ENCODE measurements at places on chromosomes 2 and 18.

- no peak overlapping the region for H3K4me3 ChIP-seq
- DNase-seq, result no peak
Measured at GRCh38 chr2:168416555-168416954, 39.5 kb upstream of the CERS6 start.

GRCh38 chr2:55019526-55020258 lies 30.6 kb downstream of the RTN4 start:
- H3K27ac ChIP-seq, result peak overlapping the region; percentile 21
- H3K4me1 ChIP-seq, result peaks cover 54% of the 10 kb centered on the region
- no peak for DNase-seq
- no peaks in the 10 kb centered on the region for H3K27me3 ChIP-seq
- no peaks in the 10 kb centered on the region for H3K36me3 ChIP-seq

GRCh38 chr2:68811364-68811763 lies 59.8 kb downstream of the BMP10 start:
- no peak for DNase-seq
- H3K27ac ChIP-seq, result no peak overlapping the region
- H3K4me1 ChIP-seq, result peaks cover 27% of the 10 kb centered on the region
- H3K36me3 ChIP-seq, result peaks cover 53% of the 10 kb centered on the region
- no peaks in the 10 kb centered on the region for H3K27me3 ChIP-seq

- no peaks in the 10 kb centered on the region for H3K4me1 ChIP-seq
- DNase-seq, result no peak
- no peaks in the 10 kb centered on the region for H3K27me3 ChIP-seq
- no peaks in the 10 kb centered on the region for H3K36me3 ChIP-seq
Measured at GRCh38 chr2:180370511-180371205, 363.6 kb upstream of the CWC22 start.

DNA sequence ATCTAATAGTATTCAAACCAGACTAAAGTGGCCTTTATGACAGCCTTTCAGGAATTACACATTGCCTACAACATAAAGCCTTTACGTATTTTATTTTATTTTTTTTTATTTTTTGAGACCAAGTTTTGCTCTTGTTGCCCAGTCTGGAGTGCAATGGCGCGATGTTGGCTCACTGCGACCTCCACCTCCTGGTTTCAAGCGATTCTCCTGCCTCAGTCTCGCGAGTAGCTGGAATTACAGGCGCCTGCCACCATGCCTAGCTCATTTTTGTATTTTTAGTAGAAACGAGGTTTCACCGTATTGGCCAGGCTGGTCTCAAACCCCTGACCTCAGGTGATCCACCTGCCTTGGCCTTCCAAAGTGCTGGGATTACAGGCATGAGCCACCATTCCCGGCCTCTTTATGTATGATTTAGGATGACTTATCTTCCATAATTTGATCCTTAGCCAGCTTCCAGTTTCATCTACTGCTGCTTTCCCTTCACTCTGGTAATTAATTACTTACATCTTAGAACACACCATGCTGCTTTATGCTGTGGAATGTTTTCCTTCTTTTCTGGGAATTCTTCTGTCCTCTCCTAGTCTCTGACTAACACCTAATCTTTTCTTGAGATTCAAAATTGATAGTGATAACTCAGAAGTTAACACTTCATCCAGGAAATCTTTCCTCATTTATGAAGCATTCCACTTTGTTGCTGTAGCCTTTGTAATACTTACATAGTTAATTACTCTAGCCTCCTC lies 2.6 kb downstream of the USP14 start:
- peaks cover 31% of the 10 kb centered on the region for H3K36me3 ChIP-seq
- DNase-seq, result no peak
- H3K4me3 ChIP-seq, result no peak overlapping the region
- no peak overlapping the region for H3K27ac ChIP-seq
- peaks cover 18% of the 10 kb centered on the region for H3K4me1 ChIP-seq
- no peaks in the 10 kb centered on the region for H3K27me3 ChIP-seq

GRCh38 chr2:14927021-14927564 lies 294.6 kb downstream of the LRATD1 start:
- H3K4me3 ChIP-seq, result no peak overlapping the region
- H3K4me1 ChIP-seq, result no peaks in the 10 kb centered on the region
- DNase-seq, result no peak
- H3K27me3 ChIP-seq, result no peaks in the 10 kb centered on the region
- H3K27ac ChIP-seq, result no peak overlapping the region

Measured in lower lobe of right lung (tissue), 2 donors.